ENCODE measurements at places on chromosomes 12 and 14. TPM values are rescaled to one million over a fixed set of nuclear protein-coding genes. Genes with fewer than 3 reads are reported as not detected.

The CLBA1 gene
- total RNA-seq, result 0.89 TPM

DNA sequence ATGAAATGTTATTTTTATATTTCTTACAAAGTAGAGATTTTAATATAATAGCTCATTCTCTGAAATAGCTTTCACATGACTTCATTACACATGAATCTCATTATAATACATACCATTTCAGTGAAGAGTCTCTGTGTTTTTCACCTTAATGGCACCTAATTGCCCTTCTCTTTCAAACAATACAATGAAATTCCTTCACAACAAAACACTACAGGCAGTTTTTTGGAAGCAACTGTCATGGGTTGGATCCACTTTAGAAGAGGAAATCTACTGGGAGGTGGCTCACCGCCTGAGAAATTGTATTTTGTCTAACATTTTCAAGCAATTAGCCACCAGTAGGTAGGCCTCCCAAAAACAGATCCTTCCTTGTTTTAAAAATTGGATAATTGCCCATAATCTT lies 40.3 kb upstream of the RGS6 start:
- H3K27ac ChIP-seq, result no peak overlapping the region
- no peak for DNase-seq
- no peaks in the 10 kb centered on the region for H3K36me3 ChIP-seq
- no peaks in the 10 kb centered on the region for H3K4me1 ChIP-seq
- H3K27me3 ChIP-seq, result peaks cover 5% of the 10 kb centered on the region

The DHH gene
- total RNA-seq, result 0.27 TPM

The CKB gene
- total RNA-seq, result 5.8 TPM

The PLEKHH1 gene
- 0.15 TPM for total RNA-seq

DNA sequence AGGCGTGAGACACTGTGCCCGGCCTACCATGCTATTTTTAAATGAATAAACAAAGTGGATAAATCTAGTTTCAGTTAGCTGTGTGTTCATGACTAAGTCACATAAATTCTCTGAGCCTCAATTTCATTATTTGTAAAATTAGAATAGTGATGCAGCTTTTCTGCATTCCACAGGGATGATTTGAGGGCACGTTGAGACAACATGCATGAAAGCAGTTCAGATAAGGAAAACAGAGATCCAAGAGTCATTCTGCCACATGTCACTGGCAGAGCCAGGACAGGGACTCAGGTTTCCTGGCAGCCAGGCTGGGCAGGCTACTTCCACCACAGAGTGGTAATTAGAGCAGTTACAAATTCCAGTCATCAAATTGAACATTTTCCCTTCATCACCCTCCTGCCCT lies 2.9 kb upstream of the PPP4R4 start:
- no peaks in the 10 kb centered on the region for H3K36me3 ChIP-seq
- no peak for DNase-seq
- no peak overlapping the region for H3K4me3 ChIP-seq
- peaks cover 20% of the 10 kb centered on the region for H3K4me1 ChIP-seq
- H3K27me3 ChIP-seq, result peaks cover 25% of the 10 kb centered on the region

- no peaks in the 10 kb centered on the region for H3K27me3 ChIP-seq
- H3K27ac ChIP-seq, result no peak overlapping the region
- H3K36me3 ChIP-seq, result no peaks in the 10 kb centered on the region
- no peaks in the 10 kb centered on the region for H3K4me1 ChIP-seq
- no peak for DNase-seq
Measured at GRCh38 chr12:88836156-88836555, 255.9 kb upstream of the KITLG start.

DNA sequence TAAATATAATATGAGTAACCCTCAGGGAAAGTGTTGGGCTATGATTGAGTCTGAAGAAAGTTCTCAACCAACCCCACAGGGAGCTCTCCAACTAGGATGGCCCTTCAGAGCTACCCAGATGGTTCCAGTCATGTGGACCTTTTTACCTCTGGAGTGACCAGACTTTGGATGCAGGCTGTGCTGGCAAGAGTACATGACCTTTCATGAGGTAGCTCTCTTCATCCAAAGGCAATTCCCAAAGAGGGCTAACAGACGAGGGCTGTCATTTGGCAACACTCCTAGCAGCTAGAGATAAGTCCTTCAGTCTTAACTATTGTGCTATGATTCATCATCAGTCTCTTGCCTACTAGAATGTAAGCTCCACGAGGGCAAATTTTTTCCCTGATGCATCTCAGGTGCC lies 75.4 kb downstream of the DUSP6 start:
- no peaks in the 10 kb centered on the region for H3K36me3 ChIP-seq
- DNase-seq, result no peak
- peaks cover 1% of the 10 kb centered on the region for H3K27me3 ChIP-seq
- H3K4me1 ChIP-seq, result peaks cover 17% of the 10 kb centered on the region

The HOXC10 gene
- not detected for total RNA-seq

GRCh38 chr12:22881878-22882385 lies 257.0 kb downstream of the ETNK1 start:
- no peaks in the 10 kb centered on the region for H3K36me3 ChIP-seq
- DNase-seq, result no peak
- H3K4me1 ChIP-seq, result no peaks in the 10 kb centered on the region
- no peaks in the 10 kb centered on the region for H3K27me3 ChIP-seq

DNA sequence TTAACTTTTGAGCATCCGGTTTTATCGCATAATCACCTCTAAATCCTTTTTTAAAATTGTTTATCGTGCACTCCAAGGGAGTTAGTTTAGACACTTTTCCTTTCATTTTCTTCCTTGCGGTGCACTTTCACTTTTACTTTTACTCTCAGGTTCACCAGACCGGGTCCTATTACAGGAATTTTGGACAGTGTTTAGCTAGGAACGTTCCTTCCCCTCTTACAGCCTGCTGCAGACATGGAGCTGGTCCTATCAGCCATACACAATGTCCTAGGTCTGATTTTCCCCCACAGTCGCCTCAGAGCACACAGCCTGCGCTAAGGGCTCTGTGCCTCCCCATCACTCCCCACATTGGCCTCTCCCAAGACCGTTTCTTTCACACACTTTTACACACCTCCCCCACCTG lies 103.9 kb downstream of the ALG10 start:
- no peaks in the 10 kb centered on the region for H3K4me1 ChIP-seq
- no peak for DNase-seq
- no peaks in the 10 kb centered on the region for H3K36me3 ChIP-seq
- peak overlapping the region; percentile 70 for H3K4me3 ChIP-seq
- H3K27me3 ChIP-seq, result no peaks in the 10 kb centered on the region
- no peak overlapping the region for H3K27ac ChIP-seq

Data from CD4-positive, CD25-positive, alpha-beta regulatory T cell (primary cell).